ENCODE measurements at places on chromosomes 12 and 14.

- DNase-seq, result no peak
Observed at GRCh38 chr14:71214241-71214640, 307.0 kb downstream of the PCNX1 start.

DNA sequence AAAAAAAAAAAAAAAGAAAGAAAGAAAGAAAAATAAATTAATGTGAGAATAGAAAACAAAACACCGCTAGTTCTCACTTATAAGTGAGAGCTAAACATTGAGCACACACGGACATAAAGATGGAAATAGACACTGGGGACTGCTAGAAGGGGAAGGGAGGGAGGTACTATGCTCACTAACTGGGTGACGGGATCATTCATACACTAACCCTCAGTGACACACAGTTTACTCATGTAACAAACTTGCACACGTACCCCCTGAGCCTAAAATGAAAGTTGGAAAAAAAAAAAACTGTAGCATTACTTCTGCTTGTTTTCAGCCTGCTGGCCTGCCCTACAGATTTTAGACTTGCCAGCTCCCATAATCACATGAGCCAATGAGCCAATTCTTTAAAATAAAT is 10.5 kb upstream of the PRMT5 start:
- DNase-seq, result no peak

DNA sequence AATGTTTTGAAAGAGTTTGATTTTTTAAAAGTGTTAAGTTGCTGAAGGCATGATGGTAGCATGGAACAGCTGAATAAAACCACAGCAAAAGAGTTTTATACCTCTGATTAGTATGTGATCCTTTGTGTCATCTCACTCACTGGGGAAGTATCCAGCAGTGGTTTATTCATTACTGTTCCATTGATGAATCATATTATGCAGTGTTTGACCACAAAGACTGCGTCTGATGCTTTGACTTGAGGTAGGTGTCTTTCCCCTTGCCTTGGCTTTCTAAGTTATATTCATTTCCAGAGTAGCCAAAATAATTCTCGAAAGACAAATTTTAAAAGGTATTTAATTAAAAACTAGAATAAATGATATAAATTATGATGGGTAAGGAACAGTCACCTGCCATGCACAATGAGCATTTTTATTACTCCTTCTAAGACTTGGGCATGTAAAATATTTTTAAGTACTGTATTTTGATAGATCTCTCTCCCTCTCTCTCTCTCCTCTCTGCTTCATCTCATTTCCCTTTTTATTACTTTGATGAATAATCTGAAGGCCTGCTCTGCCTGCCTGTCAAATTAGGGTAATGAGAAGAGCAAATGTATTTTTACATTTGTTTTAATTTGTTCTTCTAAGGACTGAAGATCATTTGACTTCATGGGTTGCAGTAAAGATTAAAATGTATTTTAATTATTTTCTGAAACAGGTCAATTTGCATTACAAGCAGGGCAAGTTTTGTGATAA is 164.9 kb downstream of the NAV3 start:
- DNase-seq, result no peak

DNA sequence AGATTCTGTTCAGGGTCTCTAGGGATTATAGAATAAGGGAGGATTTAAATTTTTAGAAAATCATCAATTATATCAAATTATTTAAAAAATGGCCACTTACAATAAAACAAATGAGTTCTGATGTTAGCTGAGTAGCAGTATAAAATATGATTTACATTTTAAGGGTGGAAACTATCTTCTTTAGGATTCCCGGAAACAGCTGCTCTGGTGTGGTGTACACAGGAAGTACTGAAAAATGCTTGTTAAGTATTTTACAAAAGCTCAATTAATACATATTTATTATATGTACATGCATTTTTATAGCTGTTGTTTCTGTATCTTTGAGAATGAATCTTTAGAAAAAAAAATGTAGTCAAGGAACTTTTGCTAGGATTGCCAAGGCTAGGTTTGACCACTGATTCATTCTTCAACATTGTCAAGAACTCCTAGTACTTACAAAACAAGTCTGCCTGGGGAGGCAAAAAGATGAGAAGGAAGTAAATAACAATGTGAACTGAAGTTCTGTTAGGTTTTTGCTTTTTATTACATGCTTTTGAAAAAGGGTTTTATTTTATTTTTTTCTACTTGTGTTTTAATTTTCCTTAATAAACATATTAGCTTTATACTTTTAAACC is 48.0 kb downstream of the ARF6 start:
- DNase-seq, result no peak

DNA sequence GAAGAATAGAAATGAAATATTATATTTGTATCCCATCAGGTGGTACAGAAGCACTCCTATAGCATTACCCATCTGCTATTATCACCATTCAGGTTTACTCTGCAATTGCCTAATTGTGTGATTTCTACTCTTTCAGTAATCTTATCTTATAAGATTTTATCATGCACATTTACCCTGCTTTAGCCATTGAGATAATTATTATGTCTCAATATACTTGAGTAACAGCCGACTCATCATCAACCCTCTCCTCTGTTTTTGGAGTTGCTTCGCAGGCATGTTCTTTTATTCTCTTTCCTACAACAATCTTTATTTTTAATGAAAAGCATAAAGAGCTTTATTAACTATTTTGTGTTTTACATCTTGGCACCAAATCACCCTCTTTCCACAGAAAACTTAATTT is 419.9 kb downstream of the LRIG3 start:
- no peak for DNase-seq

DNA sequence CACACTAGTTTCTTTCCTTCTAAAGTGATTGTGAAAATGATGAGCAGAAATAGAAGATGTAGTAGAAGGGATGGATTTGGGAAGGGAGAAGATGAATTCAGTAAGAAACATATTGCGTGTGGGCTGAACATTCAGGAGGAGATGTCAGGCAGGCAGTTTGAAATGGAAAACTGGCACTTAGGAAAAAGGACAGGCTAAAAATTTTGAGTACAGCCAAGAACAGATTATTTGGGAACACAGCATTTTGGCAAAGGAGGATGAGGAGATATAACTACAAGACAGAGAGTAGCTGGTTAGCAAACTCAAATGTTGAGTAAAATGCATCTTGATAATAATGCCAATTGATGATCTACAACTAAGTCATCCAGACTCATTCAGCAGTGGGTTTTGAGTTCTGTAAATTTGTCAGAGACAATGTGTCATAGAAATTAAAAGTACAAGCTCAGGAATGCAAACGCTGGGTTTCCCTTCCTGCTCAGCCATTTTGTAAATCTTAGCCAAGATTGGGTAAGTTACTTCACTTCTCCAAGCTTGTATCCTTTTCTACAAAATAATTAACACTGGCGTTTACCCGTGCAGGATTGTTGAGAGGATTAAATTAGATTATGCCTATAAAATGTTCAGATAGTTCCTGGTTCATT is 255.0 kb downstream of the NAV3 start:
- DNase-seq, result no peak

Data from left colon (tissue), 2 donors.